Nephron progenitor cell (in vitro differentiated cells): ENCODE measurements at places on chromosomes 2 and 18.

DNA sequence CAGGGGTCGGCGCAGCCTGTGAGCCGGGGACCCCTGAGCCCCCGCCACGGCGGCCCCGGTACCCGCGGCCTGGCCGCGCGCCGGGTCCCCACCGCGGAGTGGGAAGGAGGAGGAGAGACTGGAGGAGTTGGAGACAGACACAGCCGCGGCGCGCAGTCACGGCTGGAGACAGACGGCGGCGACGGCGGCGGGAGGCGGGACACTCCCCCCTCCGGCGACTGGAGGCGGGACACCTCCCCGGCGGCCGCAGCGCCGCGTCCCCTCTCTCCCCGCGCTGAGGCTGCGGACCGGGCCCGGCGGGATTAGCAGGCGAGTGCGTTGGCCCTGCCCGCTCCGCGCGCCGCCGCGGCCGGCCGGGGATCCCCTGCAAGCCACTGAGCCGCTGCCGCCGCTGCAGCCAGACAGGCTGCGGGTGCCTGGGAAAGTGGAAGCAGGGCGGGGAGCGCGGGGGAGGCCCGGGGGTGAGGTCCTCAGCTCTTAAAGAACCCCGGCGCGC lies 1.0 kb upstream of the LDLRAD4 start:
- DNase-seq: peak; percentile 73

- no peak for DNase-seq
Measured at GRCh38 chr18:3051718-3052410, 38.9 kb upstream of the LPIN2 start.

DNA sequence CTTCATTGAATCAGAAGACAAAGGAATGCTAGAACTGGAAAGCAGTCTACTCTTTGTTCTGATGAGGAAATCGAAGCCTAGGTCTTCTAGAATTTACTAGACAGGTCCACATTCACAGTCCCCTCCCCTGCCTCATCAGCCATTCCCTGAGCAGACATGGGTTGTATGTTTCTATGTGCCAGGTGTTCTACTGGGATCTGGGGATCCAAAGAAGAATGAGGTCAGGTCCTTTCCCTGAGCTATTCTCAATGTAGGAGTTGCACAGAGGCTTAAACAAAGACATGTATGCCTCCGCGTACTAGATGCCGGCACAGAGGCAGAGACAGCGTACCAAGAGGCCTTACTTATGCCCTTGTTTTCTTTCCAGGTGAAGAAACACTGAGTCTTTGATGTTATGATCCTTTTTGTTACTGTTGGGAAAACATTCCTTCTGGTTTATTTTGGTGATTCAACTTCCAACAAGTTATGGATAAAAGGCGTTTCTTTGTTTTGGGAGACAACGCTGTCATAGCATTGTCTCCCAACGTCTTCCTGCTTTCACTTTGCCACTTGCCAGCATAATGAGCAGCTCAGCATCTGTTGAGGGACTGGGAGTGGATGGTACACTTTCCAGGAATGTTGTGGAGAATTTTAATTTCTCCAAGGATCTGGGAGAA lies 174.4 kb downstream of the ALPK2 start:
- DNase-seq: no peak

DNA sequence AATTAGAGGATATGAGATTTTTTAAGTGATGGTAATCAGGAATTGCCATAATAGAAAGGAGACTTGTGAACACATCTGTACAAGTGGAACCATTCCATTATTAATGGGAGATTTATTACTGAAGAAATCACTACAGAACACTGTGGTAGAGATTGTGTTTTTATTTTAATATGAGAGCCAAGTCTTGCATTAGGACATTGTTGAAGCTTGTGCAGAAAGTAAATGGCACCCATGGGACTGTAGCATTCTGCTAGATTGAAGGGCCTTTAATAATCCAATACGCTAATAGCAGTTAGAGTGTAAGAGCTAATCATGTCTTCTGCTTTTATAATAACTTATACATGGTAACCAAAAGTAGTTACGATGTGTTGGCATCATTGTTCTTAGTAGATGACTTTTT lies 83.6 kb downstream of the VRK2 start:
- no peak for DNase-seq

DNA sequence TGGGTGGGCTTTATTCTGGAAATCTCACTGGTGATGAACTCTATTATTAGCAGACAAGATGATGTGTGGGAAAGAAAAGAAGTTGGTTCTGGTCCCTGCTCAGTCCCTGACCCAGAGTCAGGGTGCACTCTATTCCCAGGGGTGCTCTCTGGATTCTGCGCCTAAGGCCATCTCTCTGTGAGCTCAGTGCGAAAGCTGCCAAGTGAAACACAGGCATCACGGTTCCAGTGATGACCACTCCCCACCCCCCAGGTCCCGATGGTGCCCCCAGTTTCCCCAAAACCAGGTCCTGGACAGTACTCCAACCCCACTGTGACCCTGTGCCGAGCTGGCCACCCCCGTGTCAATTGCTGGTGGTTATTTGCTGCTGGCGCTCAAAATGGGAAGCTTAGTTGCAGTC lies 30.1 kb downstream of the RHOB start:
- DNase-seq: no peak

- no peak for DNase-seq
Measured at GRCh38 chr2:158079672-158080071, 22.0 kb upstream of the UPP2 start.

DNA sequence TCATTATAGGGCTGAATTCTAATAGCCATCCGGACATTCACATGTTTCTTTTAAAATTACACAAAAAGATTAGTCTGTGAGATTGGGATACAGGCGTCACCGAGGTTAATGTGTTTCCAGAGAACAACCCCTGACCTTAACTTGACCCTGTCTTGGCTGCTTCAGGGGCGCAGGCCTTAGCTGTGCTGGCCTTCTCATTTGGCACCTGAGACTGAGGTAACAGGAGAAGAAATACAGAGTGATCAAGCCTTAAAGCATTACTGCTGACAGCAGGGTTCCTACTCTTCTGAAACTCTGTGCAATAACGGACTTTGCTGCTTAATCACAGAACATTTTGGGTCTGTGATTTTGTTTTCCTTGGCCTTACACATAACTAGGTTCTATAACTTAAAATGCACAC lies 92.6 kb downstream of the RAPH1 start:
- no peak for DNase-seq

- DNase-seq: no peak
Measured at GRCh38 chr2:169709331-169709730, 15.1 kb downstream of the PHOSPHO2 start.

GRCh38 chr18:25225151-25225550 lies 126.8 kb downstream of the ZNF521 start:
- DNase-seq: no peak

- DNase-seq: no peak
Measured at GRCh38 chr18:48616484-48617255, 77.8 kb downstream of the CTIF start.

- DNase-seq: no peak
Measured at GRCh38 chr2:16014802-16015201, 74.5 kb downstream of the MYCN start.

GRCh38 chr2:104871649-104871971 lies 17.7 kb downstream of the POU3F3 start:
- DNase-seq: no peak

DNA sequence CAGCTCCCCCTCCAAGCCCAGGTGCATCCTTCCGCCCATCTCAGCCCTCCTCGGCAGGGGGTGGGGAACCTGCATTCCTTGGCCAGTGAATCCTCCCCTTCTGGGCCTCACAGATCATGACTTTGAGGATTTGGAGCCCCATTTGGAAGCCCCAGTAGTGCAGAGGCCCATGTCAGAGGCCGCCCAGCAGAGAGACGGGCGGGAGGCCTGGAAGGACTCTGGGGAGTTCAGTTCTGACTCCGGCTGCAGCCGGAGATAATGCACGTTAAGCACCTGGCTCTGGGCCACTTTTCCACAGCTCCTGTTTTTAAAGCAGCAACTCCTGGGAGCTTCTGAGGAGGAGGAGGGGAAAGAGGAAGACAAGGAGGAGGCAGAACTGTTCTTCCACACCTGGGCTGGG lies 14.9 kb downstream of the ATOH8 start:
- DNase-seq: no peak

- DNase-seq: no peak
Measured at GRCh38 chr18:11674119-11674518, 14.9 kb upstream of the GNAL start.

GRCh38 chr2:126896471-126896870 lies 2.2 kb upstream of the TEX51 start:
- DNase-seq: no peak

DNA sequence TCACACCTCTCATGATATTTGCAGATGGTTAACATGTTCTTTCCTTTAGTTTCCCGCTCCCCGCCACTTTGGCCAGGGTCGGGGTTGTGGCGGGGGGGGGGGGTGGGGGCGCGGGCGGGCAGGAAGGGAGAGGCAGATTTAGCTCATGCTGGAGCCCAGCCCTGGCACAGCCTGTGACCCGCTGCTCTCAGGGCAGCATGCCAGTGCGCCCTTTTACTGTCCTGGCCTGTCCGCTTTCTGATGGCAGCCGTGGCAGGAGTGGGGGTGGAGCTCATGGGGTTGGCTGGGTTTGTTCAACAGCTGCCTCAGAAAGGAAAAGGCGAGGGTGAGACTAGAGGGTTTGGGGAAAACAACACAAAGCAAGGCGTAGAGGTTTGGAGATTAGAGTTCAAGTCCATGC lies 56.1 kb downstream of the TNP1 start:
- no peak for DNase-seq

DNA sequence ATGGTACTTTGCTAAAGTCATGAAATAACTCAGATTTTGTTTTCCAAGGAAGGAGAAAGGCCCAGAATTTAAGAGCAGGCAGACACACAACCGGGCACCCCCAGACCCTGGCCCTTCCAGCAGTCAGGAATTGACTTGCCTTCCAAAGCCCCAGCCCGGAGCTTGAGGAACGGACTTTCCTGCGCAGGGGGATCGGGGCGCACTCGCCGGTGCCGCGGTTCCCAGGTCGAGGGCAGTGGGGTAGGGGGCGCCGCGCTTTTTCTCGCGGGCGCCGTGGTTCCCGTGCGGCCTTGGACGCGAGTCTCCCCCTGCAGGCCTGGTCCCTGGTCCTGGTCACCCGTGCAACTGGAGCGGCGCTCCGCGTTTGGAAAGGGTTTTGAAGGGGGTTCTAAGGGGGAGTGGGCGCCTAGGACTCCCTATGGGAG lies 1.2 kb downstream of the ZNF236 start:
- peak; percentile 56 for DNase-seq

DNA sequence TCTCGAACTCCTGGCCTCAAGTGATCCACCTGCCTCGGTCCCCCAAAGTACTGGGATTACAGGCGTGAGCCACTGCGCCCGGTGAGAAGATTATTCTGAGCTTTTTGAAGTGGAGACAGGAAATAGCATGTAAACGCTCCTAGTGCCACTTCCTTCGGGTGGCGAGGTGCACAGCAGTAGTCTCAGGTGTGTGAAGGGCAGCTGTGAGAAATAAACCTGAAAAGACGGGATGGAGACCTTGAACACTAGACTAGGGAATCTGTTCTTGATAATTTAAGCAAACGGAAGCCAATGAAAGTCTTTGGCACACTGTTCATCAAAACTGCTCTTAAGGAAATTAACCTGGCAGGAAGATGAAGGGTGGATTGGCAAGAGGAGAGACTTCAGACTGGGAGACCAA lies 439 bp upstream of the PLEKHH2 start:
- DNase-seq: no peak
